ENCODE measurements at places on chromosomes 3 and 15. TPM values are rescaled to one million over a fixed set of nuclear protein-coding genes. Genes with fewer than 3 reads are reported as not detected.

ARGFX gene
- not detected for total RNA-seq

- no peaks in the 10 kb centered on the region for H3K36me3 ChIP-seq
- H3K4me3 ChIP-seq: no peak overlapping the region
- no peaks in the 10 kb centered on the region for H3K27me3 ChIP-seq
- no peak overlapping the region for H3K27ac ChIP-seq
These were observed 118.0 kb upstream of the NPHP3 start for GRCh38 chr3:132840201-132840700.

DNA sequence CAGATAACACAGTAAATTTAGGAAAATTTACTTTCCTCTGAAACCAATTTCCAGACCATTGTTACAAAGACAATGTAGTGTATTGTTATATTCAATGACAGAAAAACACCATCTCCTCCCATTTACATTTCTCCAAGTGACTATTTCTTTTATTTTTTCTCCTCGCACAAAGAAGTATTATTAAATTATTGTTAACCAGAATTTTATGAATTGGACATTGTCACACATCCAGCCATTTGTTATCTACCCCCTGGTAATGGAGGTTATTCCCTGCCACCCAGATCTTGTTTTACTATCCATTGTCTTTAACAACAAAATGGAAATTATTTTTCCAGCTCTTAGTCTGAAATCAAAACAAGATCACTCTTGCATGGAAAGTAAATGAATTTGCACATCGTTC lies 511.3 kb downstream of the FGF12 start:
- no peaks in the 10 kb centered on the region for H3K27me3 ChIP-seq
- H3K36me3 ChIP-seq: no peaks in the 10 kb centered on the region
- no peak overlapping the region for H3K27ac ChIP-seq
- no peak for DNase-seq
- H3K4me1 ChIP-seq: no peaks in the 10 kb centered on the region
- H3K4me3 ChIP-seq: no peak overlapping the region

GRCh38 chr3:127192576-127193232 lies at the start of gene PRR23E:
TSS of gene PRR23E (plus strand) at chr3:127193131. CDS start at chr3:127196686, 3,555 bp downstream.
- no peak within 1 kb of the TSS for H3K27ac ChIP-seq
- no peak within 1 kb of the TSS for H3K4me3 ChIP-seq
- H3K36me3 ChIP-seq: no peaks in the 10 kb centered on the region

- peaks cover 23% of the 10 kb centered on the region for H3K4me1 ChIP-seq
- H3K27me3 ChIP-seq: no peaks in the 10 kb centered on the region
- no peaks in the 10 kb centered on the region for H3K36me3 ChIP-seq
- no peak for DNase-seq
These were observed 26.0 kb upstream of the CYP11A1 start for GRCh38 chr15:74393423-74393822.

DNA sequence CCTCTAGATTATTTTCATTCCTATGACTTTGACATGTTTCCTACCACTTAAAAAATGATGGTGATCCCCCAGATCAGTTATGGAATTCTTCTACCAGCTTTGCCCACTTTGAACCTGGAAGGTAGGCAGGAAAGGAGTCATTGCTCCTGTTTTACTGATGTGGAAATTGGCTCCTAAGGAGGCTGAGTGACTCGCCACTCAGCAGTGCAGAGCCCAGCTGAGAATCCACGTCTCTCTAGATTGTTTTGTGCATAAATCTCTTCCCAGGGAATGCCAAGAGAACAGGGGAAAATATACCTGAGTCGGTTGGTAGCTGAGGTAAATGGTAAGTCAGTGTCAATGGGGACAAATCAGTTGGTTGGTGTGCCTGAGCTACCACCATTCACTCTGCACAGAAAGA lies 4.7 kb downstream of the LTF start:
- no peak for DNase-seq
- no peaks in the 10 kb centered on the region for H3K4me1 ChIP-seq
- peaks cover 28% of the 10 kb centered on the region for H3K27me3 ChIP-seq

- no peak overlapping the region for H3K4me3 ChIP-seq
- no peak overlapping the region for H3K27ac ChIP-seq
- DNase-seq: no peak
- H3K27me3 ChIP-seq: no peaks in the 10 kb centered on the region
- H3K36me3 ChIP-seq: no peaks in the 10 kb centered on the region
These were observed 31.8 kb upstream of the ANP32A start for GRCh38 chr15:68852461-68852860.

DNA sequence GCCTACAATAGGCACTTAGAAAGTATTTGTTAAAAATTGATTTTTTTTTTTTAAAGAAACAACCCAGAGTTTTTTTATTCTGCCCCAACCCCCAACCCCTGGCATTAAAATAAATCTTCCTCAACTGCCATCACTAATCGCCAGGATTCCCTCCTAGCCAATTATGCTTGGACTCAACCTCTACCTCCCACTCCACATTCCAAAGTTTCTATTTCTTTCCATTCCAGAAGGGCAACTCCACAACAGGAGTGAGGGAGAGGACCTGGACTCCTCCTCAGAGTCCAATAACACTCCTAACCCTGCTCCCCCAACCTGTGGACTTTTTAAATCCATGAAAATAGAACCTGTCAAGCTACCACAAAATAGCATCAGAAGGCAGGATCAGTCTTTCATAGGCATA lies 99.4 kb downstream of the ADAMTS9 start:
- H3K27me3 ChIP-seq: no peaks in the 10 kb centered on the region
- no peak overlapping the region for H3K4me3 ChIP-seq
- peaks cover 53% of the 10 kb centered on the region for H3K36me3 ChIP-seq
- DNase-seq: no peak
- no peak overlapping the region for H3K27ac ChIP-seq
- no peaks in the 10 kb centered on the region for H3K4me1 ChIP-seq

DNA sequence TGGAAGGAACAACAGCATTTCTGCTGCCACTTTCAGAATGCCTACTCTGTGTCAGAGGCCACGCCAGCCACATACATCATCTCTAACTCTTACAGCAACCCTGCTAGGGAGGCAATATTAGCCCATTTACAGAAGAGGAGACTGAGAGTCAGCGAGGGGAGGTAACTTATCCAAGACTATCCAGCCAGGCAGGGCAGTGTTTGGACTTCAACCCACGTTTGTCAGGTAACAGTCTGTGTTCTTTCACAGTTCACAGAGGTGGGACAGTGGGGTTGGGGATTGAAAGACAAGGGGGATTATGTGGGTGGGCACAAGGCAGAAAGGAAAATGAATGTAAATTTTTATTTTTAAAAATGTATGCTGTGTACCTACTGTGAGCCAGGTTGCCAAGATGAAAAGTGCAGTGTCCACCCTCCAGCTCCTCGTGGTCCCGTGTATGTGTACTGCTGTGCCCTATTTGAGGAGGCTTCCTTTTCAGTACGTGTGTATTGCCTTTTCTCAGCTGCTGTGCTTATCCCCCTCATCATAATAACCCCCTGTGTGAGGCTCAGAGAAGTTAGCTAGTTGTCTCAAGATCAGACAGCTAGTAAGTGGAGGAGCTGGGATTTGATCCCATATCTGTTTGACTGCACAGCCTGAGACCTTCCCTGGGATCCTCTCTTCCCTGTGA lies 16.5 kb upstream of the ATP2B2 start:
- no peak for DNase-seq
- peaks cover 23% of the 10 kb centered on the region for H3K27me3 ChIP-seq
- no peak overlapping the region for H3K4me3 ChIP-seq
- H3K36me3 ChIP-seq: no peaks in the 10 kb centered on the region
- H3K27ac ChIP-seq: no peak overlapping the region

DNA sequence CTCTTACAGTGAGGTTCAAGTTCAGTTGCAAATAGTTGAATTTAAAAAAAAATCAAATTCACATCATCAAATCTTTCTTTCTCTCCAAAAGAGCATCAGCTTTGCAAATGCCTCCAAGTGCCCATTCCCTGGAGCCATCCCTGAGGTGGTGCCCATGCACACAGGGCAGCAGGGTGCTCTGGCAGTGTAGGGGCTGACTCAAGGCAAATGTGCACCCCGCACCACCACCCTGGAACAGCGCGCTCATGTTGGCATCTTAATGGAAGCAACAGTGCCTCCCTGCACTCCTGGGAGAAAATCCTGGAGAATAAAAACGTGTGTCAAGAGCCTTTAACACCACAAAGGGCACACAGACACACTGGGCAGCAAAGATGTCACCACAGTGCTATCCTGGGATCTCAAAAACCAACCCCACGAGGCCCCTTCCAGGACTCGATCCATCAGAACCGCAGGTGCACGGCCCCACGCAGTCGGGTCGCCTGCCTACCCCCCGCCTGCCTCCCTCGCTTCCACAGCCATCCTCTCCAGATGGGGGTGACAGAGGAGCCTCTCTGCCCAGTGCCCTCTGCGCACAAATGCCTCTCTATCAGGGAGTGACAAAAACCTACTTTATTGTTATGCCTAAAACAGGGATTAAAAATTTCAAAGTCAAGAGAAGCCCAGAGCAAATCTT lies 50.8 kb downstream of the NIPA2 start:
- H3K4me3 ChIP-seq: no peak overlapping the region
- no peaks in the 10 kb centered on the region for H3K36me3 ChIP-seq
- no peak overlapping the region for H3K27ac ChIP-seq
- peaks cover 8% of the 10 kb centered on the region for H3K4me1 ChIP-seq

DNA sequence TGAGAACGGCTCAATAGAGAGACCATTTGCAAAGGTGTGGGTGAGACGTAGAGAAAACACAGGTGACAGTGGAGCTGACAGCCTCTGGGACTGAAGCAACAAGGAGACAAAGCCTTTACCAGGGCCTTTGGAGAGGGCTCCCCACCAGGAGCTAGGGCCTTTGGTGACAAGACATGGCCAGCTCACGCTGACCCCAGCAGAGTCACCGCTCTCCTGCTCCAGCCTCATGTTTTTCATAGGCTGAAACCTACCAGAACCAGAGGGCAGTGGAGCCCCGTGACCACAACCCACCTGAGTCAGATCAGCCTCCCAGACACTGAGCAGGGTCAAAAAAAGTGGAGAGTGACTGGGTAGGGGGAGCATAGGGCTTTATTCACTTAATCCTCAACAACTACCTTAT lies 214.7 kb downstream of the SHQ1 start:
- DNase-seq: no peak
- no peaks in the 10 kb centered on the region for H3K27me3 ChIP-seq
- no peaks in the 10 kb centered on the region for H3K4me1 ChIP-seq
- H3K4me3 ChIP-seq: no peak overlapping the region

DNA sequence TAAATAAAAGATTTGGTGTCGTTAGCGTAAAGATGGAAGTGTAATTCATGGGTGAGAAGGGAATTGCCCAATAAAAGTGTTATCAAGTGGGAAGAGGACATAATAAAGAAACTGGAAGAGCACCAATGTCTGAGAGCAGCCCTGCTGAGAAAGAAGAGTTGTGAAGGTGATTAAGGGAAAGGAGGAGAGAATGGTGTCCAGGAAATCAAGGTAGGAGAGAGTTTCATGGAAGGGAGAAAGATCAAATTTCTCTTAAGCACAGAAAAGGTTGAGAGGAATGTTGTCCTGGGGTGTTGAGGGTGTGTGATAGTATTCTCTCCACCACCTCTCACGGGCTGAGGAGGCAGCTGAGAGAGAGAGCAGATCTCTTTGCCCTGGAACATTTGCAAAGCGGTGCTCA lies 339.7 kb downstream of the SATB1 start:
- peaks cover 36% of the 10 kb centered on the region for H3K4me1 ChIP-seq
- no peaks in the 10 kb centered on the region for H3K36me3 ChIP-seq
- no peaks in the 10 kb centered on the region for H3K27me3 ChIP-seq
- no peak for DNase-seq
- no peak overlapping the region for H3K4me3 ChIP-seq

DNA sequence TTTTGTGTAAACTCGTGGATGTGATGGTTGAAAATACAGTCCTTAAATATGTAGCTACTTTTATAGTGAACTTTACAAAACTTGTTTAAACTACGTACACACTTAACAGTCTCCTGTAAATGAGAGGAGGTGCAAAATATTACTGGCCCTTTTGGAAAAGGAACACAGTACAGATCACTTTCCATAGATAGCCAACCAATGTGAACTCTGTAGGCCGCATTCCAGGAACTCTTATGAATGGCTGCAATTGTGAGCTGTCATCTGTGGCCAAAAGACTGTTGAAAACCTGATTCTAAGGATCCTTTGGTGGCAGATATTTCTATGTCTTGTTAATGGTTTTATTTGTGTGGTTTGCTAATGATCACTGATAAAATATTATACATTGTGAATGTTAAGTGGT lies 6.2 kb downstream of the TSC22D2 start:
- H3K27ac ChIP-seq: peak overlapping the region; percentile 2
- peak; percentile 55 for DNase-seq
- peak overlapping the region; percentile 62 for H3K4me3 ChIP-seq
- peaks cover 39% of the 10 kb centered on the region for H3K4me1 ChIP-seq
